ENCODE measurements at places on chromosomes 3 and 15.
A peak's percentile ranks its signal among the peaks of the same experiment; 100 is the strongest.

DNA sequence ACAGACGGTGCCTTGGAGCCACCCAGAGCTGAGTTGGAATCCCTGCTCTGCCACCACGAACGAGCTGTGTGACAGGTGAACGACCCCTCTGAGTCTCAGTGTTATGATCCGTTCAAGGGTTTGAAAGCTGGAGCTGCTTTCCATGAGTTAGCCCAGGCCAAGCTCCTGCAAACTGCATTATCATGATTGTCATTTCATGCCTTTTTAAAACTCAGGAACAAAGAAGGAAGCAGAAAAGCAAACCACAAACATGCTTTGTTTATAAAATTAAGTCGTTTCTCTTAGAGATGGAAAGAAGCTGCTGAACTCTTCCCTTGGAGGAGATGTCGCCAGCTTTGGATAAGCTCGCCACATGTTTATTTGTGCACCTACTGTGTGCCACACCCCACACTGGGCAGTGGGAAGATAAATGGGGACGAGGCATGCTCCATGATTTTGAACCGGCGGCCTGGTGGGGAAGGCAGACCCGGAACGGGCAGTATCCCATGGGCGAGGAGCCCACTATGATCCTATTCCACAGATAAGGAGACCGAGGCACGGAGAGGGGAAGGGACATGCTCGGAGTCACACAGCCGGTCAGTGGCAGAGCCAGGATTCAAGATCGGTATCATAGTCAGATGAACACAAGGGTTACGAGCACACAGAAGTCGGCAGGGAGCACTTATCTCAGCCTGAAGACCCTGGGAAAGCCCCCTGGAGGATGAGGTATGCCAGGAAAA is 15.9 kb downstream of the HRH1 start:
- DNase-seq = no peak

DNA sequence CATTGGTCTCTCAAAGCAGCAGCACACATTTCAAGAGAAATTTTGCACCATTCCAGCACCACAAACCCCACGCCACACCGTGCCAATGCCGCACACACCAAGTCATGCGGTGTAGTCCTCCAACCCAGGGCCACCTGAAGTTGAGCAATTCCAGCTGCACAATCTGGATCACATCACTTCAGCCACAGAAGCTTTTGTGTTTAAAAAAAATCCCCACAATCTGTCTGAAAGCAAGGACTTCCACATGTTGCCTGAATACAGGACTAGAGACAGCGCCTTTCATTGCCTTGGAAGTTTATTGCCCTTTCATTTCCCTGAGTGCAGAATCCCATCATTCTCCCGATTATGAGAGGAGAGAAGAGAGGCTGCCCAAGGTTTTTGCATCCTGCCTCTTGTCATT is 175.6 kb upstream of the BCL6 start:
- DNase-seq = no peak

- peak; percentile 44 for DNase-seq
Observed at GRCh38 chr3:149393345-149394160, 16.1 kb upstream of the TM4SF1 start.

DNA sequence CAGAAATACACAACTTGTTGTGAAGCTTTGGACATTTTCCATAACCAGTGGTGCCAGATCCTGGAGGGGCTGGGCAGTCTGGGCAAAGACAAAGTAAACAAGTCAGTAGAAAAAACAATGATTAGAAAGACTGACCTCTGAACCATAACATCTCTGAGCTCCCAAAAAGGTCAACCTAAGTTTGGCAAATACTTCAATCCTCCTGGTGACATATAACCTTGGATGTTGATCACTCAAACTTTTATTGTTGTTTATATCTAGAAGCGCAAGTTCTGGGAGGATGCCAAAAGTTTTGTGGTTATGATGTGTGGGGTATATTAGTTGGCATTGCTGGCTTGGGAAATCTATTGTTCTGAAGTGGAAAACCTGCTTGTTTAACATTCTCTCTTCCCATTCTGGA is 257.7 kb downstream of the DIPK2A start:
- DNase-seq = no peak

- no peak for DNase-seq
Observed at GRCh38 chr15:57134071-57134605, 215.7 kb downstream of the TCF12 start.

- no peak for DNase-seq
Observed at GRCh38 chr3:107612664-107613084, 89.9 kb downstream of the BBX start.

GRCh38 chr15:74390647-74391288 is 23.3 kb upstream of the CYP11A1 start:
- DNase-seq = no peak

- DNase-seq = no peak
Observed at GRCh38 chr3:114668099-114668498, 374.3 kb downstream of the TIGIT start.

GRCh38 chr3:121736112-121736511 is 13.4 kb downstream of the GOLGB1 start:
- no peak for DNase-seq

DNA sequence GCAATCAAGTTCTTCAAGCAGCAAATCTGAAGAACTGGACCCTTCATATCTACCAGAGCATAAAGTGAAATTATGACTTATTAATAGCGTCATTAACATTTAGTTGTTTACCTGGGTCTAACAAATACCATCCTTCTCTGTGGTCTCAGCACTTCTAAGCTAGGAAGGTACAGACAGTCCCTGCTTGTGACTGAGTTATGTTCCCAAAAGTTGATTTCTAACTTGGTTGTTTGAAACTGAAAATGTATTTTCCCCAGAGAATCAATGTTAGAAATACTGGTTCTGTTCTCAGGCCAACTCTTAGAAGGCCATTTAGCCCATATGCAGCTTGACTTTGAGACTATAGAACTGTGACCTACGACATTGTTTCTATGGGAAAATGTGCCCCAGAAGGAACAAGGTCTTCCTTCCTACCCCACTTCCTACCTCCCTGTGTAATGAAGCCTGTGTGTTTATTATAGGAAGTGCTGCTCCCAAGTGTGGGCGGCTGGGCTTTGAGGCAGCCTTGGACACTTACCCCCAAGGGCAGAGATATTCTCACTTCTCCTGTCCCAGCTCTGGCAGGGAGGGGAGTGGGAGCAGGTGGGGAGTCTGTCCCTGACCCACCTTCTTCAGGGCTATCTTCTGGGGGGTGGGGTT is 12.2 kb upstream of the MAPK6 start:
- DNase-seq = no peak

GRCh38 chr3:51808934-51809333 is 29.9 kb upstream of the IQCF6 start:
- DNase-seq = no peak

GRCh38 chr3:49591615-49592014 is 37.3 kb downstream of the BSN start:
- no peak for DNase-seq

GRCh38 chr3:143222505-143222904 is 102.9 kb downstream of the CHST2 start:
- no peak for DNase-seq

- no peak for DNase-seq
Observed at GRCh38 chr3:49378249-49378895, 20.2 kb upstream of the GPX1 start.

DNA sequence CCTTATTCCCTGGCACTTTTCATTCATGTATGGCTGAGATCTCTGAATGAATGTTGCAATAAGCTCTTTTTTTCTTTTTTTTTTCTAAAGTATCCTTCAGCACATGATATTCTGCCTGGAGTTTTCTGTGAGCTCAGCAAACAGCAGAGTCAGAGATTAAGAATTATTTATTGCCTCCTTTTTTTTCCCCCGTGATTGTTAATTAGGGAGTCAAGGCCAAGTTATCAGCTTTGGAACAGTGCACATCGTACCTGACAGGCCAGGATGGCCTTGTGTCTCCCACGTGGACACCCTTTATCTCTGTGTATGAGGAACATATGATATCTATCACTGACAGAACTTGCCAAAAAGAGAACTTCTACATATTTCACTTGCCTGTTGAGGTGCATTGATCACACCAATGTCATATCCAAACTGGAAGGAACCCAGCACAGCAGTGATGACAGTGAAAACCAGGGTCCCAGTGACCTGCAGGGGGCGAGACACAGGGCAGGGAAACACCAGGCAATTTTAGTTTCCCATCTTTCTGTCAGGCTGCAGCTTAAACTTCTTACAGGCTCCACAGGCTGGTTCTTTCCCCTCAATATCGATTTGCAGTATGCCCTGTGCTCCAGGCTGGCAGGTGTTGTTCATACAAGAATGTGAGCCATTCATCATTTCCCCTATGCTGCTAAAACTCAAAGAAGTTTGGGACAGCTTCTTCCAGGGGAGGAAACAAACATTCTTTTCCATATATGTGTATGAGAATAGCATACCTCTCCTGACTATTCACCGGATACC is 8.2 kb downstream of the SLC2A2 start:
- no peak for DNase-seq

- DNase-seq = no peak
Observed at GRCh38 chr15:88403351-88403791, 63.8 kb downstream of the MRPL46 start.

Data from Jurkat, Clone E6-1 (cell line).